ENCODE measurements at places on chromosomes 2 and 18. TPM values are rescaled to one million over a fixed set of nuclear protein-coding genes. Genes with fewer than 3 reads are reported as not detected.
A peak's percentile ranks its signal among the peaks of the same experiment; 100 is the strongest.

DNA sequence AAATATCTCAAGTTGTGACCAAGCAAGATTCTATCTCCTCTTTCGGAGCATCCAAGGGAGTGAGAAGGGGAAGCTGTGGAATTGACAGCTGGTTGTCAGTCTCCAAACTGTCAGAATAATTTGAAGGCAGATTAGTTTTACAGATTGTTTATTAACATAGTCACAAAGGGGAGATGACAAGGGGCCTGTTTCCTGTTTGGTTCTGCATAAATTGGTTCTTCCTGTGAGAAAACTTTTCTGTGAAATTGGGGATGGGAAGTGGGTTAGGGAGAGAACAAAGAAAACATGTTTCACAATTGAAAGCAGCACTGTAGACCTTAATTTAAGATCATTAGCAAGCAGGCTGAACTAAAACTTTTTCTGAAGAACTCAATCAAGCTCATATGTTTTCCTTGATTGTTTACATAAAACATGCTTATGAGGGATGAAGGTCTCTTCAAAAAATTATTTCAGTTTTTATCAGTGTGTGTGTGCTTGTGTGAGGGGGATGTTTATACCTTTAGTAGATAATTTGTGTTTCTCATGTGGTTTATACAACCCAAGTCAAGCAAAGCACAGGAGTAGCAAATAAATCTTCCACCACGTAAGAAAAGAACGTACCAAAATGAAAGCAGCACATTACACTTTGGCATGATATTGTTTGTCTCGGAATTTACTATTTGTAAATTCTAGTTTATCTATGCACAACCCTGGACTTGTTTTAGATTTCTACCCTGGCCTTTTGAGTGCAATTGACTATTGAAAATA lies 604.9 kb upstream of the CDH2 start:
- DNase-seq: no peak

Gene KHK
- polyA plus RNA-seq: 0.33 TPM

GRCh38 chr18:70907673-70908072 lies 618.8 kb downstream of the SOCS6 start:
- DNase-seq: no peak

DNA sequence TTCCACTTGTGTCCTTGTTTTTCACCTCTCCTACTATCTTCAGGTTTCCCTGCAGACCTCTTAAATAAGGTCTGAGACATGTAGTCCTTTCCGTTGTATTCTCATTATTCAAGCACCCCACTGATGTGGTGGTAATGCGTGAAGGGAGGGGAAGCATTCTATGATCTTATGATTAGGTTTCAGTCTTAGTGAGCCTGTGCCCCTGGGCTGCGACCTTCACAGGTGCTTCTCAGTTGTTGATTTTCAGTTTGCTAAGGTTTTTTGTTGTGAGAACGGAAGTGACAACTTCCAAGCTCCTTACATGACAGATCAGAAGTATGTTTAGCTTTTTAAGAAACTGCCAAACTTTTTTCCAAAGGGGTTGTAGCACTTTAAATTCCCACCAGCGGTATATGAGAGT lies 41.3 kb downstream of the VPS54 start:
- DNase-seq: no peak

DNA sequence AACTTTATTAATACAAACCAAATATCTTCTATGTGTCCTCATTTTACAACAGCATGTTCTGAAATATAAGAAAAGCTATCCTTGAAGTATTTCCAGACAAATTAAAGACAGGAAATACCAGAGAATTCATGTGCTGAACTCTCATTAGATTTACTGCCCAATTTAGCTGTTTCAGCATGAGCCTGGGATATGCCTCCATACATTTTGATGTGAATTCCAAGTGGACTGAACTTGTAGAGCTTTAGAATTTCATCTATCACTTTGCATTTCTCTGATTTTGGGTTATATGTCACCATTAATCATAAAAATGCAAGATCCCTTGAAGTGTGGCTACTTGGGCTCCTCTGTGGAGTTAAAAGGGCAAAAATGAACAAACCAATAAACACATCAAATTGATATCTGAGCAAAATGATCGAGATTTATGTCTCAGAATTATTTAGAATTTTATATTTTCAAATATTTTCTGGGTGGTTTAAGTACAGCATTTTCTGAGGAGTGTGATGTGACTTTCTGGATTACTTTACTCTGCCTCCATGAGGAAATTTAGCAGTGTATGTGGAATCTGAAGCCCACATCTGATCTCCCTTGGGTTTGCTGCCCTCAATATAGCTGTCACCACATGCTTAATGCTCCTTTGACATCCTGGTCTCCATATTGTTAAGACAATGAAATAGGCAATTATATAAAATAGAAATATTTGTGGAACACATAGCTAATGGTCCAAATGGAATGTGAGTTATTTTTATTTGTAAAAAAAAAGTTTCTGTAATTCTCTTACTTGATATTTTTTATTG lies 206.6 kb upstream of the RBMS1 start:
- peak; percentile 79 for DNase-seq

Gene LTBP1
- polyA plus RNA-seq: 106 TPM

- DNase-seq: peak; percentile 95
Measured at GRCh38 chr2:173159791-173160463, 84.3 kb downstream of the MAP3K20 start.

- no peak for DNase-seq
Measured at GRCh38 chr2:18066894-18067293, 188.4 kb downstream of the KCNS3 start.

- no peak for DNase-seq
Measured at GRCh38 chr2:53424902-53425301, 342.7 kb upstream of the CHAC2 start.

GRCh38 chr2:126662621-126663020 lies 6.7 kb downstream of the GYPC start:
- no peak for DNase-seq

Gene GREB1L
- polyA plus RNA-seq: 2.7 TPM

Gene GDF7
- polyA plus RNA-seq: 0.32 TPM

GRCh38 chr2:26483516-26483915 lies 5.6 kb upstream of the OTOF start:
- DNase-seq: no peak

Gene AOX1
- polyA plus RNA-seq: 10.2 TPM

Gene DCDC2C
- polyA plus RNA-seq: not detected

DNA sequence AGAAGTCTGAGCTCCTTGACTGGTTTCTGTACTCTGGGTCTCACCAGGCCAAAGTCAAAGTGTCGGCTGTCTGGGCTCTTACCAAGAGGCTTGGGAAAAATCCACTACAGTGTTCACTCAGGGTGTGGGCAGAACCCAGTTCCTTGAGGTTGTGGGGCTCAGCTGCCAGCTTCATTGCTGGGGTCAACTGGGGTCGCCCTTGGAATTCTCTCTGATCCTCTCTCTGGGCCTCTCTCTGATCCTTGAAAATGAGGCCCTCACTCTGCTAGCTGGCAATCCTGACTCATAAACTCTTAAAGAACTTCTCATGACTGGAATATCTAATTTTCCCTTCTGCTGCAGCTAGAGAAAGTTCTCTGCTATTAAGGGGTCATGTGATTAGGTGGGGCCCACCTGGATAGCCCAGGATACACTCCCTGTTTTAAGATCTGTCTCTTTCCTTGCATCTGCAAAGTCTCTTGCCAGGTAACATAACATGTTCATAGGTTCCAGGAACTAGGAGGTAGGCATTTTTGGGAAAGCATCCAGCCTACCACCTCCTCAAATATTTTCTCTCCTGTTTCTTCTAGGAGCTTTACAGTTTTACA lies 66.3 kb downstream of the SP110 start:
- no peak for DNase-seq

All from BJ (cell line).